Posterior cingulate gyrus (tissue), 11 donors: ENCODE measurements at places on chromosomes 6 and 20.
A peak's percentile ranks its signal among the peaks of the same experiment; 100 is the strongest.

DNA sequence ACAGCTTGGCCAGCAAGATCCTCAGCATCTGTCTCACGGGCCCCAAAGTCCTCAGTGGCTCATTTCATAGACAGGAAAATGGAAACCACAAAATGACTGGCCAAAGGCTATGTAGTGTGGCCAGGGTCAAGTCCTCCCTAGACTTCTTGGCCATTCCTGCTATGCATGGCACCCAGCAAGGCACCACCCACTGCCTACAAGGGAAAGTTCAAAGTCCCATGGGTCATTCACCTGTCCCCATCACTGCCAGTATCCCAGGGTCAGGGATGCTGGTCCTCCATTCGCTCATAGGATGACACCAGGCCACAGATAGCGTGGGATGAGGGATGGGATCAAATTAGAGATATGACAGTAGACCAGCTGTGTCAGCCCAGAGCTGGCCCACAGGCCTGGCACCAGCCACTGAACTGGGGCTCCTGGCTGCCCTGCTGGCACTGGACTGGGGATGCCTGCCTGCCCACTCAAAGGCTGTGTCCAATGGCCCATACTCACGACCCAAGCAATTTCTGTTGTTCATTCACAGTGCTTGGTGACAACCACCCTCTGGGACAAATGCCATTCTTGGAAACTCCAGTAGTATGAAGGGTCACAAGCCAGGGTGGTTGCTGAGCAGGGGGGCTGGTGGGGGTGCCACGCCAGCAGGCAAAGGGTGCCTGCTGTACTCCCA is 11.6 kb downstream of the ADISSP start:
- peak; percentile 66 for DNase-seq

DNA sequence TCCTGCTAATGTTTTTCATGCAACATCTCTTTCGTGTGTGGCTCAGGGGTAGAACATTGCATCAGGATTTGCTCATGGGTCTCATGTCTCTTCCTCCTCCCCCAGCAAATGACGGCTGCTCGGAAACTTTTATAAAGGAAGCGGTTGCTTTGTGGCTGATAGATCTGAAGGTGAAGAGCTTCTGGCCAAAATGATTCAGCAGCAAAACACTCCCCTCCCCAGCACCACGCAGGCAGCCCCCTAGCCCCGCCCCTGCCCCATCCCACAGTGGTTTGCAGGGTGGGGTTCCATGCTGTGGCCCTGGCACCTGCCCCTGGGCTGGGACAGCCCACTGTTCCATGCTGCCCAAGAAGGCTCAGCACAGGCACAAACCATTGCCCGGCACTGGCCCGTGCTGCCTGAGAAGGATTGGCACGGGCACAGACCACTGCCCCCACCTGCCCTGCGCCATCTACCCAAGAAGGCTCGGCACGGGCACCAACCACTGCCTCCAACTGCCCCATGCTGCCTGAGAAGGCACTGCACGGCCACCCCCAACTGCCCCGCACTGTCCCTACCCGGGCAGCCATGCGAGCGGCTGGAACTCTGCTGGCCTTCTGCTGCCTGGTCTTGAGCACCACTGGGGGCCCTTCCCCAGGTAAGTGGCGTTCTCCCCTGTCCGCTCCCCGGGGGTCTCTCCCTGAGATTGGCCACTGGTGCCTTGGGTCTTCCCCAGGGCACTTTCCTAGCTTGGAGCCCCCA is at the start of gene CST7:
CST7 (plus strand) TSS at position 331 of the 741 bp plus-strand sequence; CDS start at position 568, 237 bp downstream.
- DNase-seq: no peak

DNA sequence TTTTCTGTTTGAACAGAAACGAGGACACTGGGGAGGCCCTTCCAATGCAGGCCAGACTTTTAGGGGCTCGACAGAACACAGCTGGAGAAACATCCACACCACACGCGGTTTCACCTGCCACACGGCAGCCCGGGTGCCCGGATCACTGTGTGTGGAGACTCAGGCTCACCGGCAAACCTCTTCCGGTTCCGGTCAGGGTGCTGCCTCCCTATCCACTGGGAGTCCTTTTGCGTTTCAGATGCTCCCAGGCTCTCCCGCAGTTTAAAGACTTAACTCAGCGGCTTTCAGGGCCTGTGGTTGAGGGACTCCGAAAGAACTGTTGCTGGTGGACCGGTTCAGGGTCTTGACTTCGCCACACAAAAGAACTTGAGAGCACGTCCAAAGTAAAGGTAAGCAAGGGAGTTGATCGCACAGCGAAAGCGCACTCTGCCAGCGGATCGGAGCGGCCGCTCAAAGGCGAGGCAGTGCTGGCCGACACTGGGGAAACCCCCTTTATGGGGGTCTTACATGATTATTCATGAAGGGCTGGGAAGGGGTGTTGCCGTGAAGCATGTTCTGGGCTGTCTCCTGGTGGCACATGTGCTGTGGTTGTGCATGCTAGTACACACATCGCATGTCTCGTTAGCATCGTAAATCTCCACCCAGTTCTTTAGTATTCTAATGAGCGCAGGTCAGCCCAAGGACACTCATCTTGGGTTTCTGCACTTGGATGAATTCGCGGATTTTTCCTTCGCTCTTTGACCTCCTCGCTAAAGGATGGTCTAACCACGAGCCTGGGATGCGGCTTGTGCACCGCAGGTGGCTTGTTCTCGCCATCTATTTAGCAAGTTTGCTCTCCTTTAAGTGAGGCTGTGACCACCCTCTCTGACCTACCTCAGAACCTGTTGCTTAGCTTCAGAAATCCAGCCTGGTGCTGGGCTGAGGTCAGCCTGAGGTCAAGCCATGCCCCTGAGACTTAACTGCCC is 180.3 kb downstream of the CDH26 start:
- DNase-seq: peak; percentile 90

GRCh38 chr20:33240923-33241322 is 5.1 kb downstream of the BPIFA1 start:
- no peak for DNase-seq

GRCh38 chr20:18567739-18568091 is 483 bp downstream of the SMIM26 start:
- DNase-seq: no peak

DNA sequence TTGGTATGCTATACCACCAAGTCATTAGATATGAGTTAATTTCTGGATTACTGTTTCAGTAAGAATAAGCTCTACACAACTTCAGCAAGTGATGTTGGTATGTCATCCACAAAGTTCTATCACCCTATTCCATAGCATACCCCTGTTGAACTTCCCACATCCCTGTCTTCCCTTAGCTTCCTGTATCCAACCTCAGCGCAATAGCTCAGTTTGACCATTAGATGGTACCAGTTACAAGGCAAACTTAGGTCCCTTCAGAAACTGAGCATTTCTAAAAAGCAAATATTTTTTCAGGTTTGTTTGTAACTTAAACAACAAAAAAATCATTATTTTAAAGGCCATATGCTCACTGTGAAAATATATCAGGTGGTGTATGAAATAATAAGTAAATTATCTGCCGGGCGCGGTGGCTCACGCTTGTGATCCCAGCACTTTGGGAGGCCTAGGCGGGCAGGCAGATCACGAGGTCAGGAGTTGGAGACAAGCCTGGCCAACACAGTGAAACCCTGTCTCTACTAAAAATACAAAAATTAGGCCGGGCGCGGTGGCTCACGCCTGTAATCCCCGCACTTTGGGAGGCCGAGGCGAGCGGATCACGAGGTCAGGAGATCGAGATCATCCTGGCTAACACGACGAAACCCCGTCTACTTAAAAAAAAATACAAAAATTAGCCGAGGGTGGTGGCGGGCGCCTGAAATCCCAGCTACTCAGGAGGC is 8.8 kb upstream of the MOG start:
- no peak for DNase-seq

DNA sequence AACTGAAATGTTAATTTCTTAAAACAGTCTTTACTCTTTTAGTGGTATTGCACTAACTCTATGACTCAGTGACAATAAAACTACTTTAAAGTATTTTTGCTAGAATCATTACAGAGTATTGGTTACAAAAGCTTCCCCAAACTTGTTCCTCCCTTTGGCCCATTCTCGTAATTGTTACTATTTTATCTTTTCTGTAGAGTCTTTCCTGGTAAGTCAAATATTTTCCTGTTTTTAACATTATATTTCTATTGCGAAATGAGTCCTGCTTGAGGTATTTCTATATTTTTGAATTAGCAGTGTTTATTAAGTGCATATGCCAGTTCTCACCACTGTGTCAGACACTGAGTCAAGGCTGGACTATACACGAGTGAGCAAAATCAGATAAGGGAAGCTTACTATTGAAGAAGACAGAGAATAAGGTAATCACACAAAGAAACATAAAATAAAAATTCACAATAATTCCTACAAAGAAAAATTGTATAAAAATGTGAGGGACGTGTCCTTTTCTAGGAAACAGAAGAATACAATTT is 970.5 kb downstream of the EYS start:
- no peak for DNase-seq

- DNase-seq: no peak
These were observed 395.4 kb downstream of the TAF4 start for GRCh38 chr20:61670274-61670673.

- no peak for DNase-seq
These were observed 131.0 kb upstream of the IFNGR1 start for GRCh38 chr6:137349856-137350830.

DNA sequence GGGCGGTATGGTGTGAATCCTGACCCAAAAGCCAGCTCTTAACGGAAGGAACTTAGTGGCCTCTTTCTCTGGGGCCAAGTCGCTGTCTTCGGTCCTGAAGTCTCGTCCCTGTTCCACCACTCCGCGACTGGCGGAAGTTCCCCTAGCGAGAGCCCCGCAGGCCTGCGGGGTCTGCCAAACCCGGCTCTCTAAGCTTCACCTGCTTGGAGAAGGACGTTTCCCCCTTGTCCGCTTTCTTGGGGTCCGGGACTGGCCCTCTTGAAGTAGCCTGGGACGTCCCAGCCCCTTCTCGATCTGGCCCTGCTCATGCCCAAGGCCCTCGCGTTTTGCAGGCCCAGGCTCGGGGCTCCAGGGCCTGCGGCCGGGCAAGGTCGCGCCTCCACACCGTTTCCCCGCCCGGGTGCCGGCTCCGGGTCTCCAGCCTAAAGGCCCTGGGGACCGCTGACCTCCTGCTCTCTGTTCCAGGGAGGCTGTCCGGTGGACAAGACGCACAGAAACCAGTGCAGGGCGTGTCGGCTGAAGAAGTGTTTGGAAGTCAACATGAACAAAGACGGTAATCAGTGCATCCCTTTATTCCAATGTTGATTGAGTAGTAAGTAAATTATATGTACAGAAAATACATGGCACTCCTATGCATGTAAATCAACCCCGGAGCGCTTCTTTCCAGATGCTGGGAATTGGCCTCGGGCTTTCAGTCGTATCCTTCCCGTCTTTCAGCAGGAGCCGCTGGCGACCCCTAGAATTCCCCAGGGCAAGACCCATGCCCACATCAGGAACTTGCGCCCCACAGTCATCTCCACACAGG is 8.8 kb downstream of the NR2E1 start:
- DNase-seq: peak; percentile 70

DNA sequence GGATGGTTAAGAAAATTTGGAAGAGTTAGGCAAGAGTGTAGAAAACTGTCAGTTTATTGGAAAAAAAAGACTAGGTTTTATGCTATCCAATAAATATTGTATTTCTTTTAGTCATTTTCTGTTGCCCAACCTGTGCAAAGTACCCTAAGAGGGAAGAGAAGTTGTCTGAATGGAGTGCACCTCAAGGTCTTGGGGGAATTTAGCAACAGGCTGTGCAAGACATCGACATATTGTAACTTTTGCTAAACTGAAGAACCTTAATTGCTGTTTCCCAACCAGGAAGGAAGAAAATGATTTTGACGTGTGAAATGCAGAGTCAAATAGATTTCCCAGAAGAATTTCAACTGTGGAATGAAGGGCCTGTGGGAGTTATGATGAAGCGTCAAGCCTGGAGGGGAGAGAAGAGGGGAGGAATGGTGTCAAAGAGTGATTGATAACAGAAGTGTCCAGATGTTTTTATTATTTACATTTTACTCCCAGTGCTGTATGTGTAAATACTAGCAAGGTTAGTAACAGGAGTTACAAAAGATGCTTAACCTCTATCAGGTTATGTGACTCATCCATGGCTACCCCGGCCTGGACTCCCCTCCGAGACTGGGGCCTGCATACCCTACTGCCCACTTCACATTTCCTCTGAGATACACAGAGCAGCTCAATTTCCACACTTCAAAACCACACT is 246.8 kb downstream of the MYLK4 start:
- no peak for DNase-seq

DNA sequence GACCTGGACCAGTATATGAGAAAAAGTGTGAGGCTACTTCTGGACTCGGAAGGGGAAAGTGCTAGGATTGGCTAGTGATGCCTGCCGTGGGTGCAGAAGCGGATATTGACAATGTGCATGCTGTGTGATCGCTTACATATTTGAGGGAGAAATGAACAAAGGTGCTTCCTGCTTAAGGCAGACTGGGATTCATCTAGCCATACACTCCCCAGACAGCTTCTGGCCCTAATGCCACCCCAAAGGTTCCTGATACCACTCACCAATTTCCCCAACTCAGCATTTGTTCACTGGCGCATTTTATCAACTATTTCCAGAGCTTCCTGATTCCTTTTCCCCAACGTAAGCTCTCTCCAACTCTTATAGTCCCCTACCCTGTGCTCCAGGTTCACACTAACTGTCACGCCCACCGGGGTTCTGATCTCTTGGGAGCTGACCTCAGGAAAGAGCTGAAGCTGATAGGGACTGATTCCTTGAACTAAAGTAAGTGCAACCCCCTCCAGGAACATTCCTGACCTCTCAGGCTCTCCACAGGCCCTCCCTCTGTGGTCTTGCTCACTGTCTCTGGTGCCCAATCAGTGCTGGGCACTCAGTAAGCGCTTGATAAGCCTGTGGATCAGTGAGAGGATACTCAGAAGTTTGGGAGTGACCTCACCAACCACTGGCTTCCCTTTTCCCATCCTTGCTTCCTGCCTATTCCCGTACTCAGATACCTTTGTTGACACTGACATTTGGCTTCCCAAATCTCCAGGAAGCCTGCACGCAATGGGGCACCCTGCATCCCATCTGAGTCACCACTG is 73.3 kb downstream of the MRPL14 start:
- no peak for DNase-seq

DNA sequence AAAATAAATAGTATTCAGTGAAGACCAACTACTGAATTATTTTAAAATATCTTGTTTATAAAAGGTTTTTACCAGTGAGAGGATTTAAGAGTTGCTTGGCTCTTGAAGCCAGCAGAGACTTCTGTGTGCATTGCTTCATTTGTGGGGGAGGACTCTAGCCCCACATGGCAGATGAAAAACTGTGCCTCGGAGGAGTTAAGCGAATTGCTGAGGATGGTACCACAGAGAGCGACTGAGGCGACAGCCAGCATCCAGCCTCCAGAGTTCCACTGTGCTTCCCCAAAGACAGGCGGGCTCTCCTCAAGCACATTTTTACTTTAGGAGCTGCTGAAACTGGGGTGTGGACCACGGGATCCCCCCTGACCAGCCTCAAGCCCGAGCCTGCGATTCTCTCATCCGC is 80.7 kb downstream of the THBS2 start:
- DNase-seq: no peak

GRCh38 chr20:62413025-62413570 is 6.0 kb upstream of the CABLES2 start:
- DNase-seq: no peak
